Activated naive CD4-positive, alpha-beta T cell treated with anti-CD3 and anti-CD28 coated beads, Interleukin-2, amount 10 ng/mL, durations not matched to agents 5 hours and 36 hours (primary cell): ENCODE measurements at places on chromosomes 11 and 22. TPM values are rescaled to one million over a fixed set of nuclear protein-coding genes. Genes with fewer than 3 reads are reported as not detected.

Gene IFITM1
- 981 TPM for total RNA-seq

Gene GAL
- total RNA-seq = not detected

Gene RCOR2
- 0.30 TPM for total RNA-seq

Gene KRTAP5-1
- total RNA-seq = not detected

Gene OSM
- total RNA-seq = 72.0 TPM

Gene TCF20
- total RNA-seq = 90.7 TPM

Gene RIN1
- total RNA-seq = 4.3 TPM

Gene SLC35F2
- 5.5 TPM for total RNA-seq

Gene OR4C5
- total RNA-seq = not detected

Gene BRSK2
- total RNA-seq = not detected

Gene SERPING1
- total RNA-seq = not detected

Gene DMC1
- 8.1 TPM for total RNA-seq

Gene TMEM258
- total RNA-seq = 166 TPM

Gene SULT4A1
- not detected for total RNA-seq

Gene TTC36
- 0.55 TPM for total RNA-seq

Gene HBB
- not detected for total RNA-seq

Gene RPLP2
- total RNA-seq = 3,087 TPM

Gene MIOX
- total RNA-seq = not detected

Gene ZNF70
- 2.2 TPM for total RNA-seq

Gene C22orf42
- total RNA-seq = not detected

Gene SOX10
- not detected for total RNA-seq

Gene FAM83F
- total RNA-seq = 0.12 TPM

Gene DEUP1
- not detected for total RNA-seq

Gene P2RY2
- total RNA-seq = not detected

Gene SLC22A25
- total RNA-seq = not detected

Gene MOGAT2
- not detected for total RNA-seq

Gene MMP10
- total RNA-seq = 0.50 TPM

Gene CCDC88B
- total RNA-seq = 126 TPM

Gene MUC15
- total RNA-seq = not detected

Gene PGA3
- total RNA-seq = not detected

Gene NLRP6
- total RNA-seq = 21.3 TPM

Gene MS4A12
- total RNA-seq = not detected

Gene NADSYN1
- total RNA-seq = 164 TPM

Gene LSP1
- 547 TPM for total RNA-seq

Gene MTCH2
- 67.9 TPM for total RNA-seq

Gene MRGPRE
- total RNA-seq = not detected

Gene PRODH
- total RNA-seq = 0.14 TPM

Gene ETS1
- total RNA-seq = 576 TPM

Gene RIMBP3C
- 0.89 TPM for total RNA-seq

Gene DDTL
- 2.9 TPM for total RNA-seq

Gene CASP12
- not detected for total RNA-seq

Gene ASPHD2
- total RNA-seq = 8.6 TPM

Gene MRGPRX3
- total RNA-seq = not detected

Gene FAM180B
- not detected for total RNA-seq

Gene NEFH
- total RNA-seq = 1.5 TPM

Gene OMP
- not detected for total RNA-seq

Gene TMA7B
- total RNA-seq = 4.2 TPM

Gene HEPHL1
- not detected for total RNA-seq

Gene HMOX1
- not detected for total RNA-seq

Gene ISX
- total RNA-seq = not detected

Gene CTSW
- 47.0 TPM for total RNA-seq

Gene TMEM138
- 39.1 TPM for total RNA-seq

Gene CCDC87
- total RNA-seq = not detected

Gene FOLR2
- not detected for total RNA-seq

Gene MUC6
- total RNA-seq = not detected

Gene TMEM225
- total RNA-seq = not detected

Gene AP5B1
- 28.2 TPM for total RNA-seq

Gene OR56A1
- not detected for total RNA-seq

Gene XBP1
- total RNA-seq = 348 TPM
